Right ventricle myocardium inferior (tissue), 1 donor: ENCODE measurements at places on chromosomes 1 and 21. TPM values are rescaled to one million over a fixed set of nuclear protein-coding genes. Genes with fewer than 3 reads are reported as not detected.

- no peak for DNase-seq
Measured at GRCh38 chr1:224736619-224737352, 120.7 kb downstream of the CNIH3 start.

- no peak for DNase-seq
Measured at GRCh38 chr1:161978011-161978790, 45.5 kb downstream of the OLFML2B start.

- DNase-seq = no peak
Measured at GRCh38 chr21:17930093-17930492, 110.9 kb upstream of the C21orf91 start.

GRCh38 chr1:161506336-161507223 lies 1.3 kb downstream of the FCGR2A start:
- no peak for DNase-seq

DNA sequence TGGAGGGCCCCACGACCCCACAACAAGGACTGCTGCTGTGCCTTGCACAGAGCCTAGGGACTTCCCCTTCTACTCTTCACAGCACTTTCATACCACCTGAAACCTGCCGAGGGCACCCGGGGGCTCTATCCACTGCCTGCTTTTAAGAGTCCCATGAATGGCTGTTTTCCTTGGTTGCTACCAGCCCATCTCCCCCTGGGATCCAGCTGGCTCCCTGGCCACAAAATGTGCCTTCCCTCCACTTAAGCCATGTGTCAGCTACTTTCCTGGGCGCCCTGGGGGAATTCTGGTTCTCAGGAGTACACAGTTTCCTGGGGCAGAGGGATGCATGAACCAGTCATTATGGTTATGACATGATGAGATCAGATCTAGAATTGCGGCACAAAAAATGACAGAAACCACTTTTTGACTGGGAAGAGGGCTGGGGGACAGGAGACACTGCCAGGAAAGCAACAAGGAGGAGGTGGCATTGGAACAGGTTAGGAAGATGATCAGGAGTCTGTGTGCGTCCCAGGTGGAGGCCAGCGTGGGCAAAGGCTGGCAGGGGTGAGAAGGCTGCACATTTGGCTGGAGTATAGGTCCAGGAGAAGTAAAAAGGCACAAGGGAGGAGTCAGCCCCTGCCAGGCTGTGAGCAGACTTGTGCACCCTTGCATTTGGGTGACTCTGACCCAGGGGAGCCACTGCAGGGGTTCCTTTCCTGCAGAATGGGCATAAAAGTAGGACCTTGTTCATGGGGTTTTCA lies 3.2 kb upstream of the TNFRSF8 start:
- no peak for DNase-seq

- DNase-seq = no peak
Measured at GRCh38 chr1:19329188-19329587, 17.1 kb downstream of the SLC66A1 start.

Gene PCBP3
- total RNA-seq = 3.7 TPM
